ENCODE measurements at places on chromosomes 11 and 22. TPM values are rescaled to one million over a fixed set of nuclear protein-coding genes. Genes with fewer than 3 reads are reported as not detected.

- no peaks in the 10 kb centered on the region for H3K27me3 ChIP-seq
- DNase-seq = peak; percentile 68
- no peaks in the 10 kb centered on the region for H3K36me3 ChIP-seq
- peak overlapping the region; percentile 53 for H3K27ac ChIP-seq
Observed at GRCh38 chr11:57458410-57459163, 1.7 kb upstream of the RTN4RL2 start.

DNA sequence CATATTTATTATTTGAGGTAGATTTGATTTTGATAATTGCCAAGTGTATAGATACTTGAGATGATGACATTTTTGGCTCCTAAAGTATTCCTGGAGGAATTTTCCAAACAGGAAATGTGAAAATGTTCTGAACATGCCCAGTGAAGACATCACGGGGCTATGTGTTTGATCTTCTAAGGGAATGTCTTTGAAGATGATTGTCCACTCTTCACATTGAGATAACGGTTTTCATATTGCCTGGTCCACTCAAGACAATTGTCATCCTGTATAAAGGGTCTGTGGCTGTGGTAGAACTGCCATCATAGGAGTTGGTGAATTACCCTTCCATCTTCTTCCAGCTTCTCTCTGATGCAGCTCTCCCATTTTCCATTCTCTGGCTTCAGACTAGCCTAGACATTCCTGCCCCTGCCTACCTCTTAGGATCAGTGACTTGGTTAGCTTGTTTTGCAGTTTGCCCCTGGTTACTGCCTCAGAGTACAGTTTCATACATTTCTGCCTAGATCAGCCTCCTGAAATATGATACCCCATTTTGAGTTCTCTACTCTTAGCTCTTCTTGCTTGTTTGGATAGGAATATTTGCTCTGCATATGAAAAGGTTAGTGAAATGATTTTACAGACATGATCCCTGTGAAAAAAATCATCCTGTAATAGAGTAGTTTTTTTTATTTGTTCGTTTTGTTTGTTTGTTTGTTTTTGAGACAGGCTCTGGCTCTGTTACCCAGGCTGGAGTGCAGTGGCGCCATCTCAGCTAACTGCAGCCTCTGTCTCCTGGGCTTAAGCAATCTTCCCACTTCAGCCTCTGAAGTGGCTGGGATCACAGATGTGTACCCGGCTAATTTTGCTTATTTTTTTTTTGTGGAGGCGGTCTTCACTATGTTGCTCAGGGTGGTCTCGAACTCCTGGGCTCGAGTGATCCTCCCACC, 111.4 kb upstream of the SORL1-AS1 start:
- no peak overlapping the region for H3K27ac ChIP-seq
- no peaks in the 10 kb centered on the region for H3K27me3 ChIP-seq
- no peaks in the 10 kb centered on the region for H3K36me3 ChIP-seq

SCGB1D2 gene
- total RNA-seq = not detected

DNA sequence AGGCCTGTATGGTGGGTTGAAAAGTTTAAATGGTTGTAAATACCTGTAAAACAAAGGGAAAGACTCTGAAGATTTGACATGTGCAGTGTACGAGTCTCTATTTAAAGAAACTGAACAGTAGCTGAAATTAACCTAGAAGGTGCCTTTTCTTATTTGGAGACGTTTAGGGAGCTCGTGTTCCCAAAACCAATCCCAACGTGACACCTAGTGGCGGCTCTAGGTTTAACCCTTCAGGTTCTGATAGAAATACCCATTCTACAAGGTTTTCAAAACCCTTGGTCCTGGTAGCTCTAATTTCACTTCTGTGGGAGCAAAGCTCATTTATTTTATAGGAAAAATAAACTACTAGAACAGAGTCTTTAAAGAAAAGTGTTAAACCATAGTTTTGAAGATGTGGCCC, 258.3 kb downstream of the LRRC4C start:
- no peak overlapping the region for H3K4me3 ChIP-seq
- H3K27ac ChIP-seq = no peak overlapping the region
- no peaks in the 10 kb centered on the region for H3K36me3 ChIP-seq
- H3K27me3 ChIP-seq = no peaks in the 10 kb centered on the region
- no peaks in the 10 kb centered on the region for H3K4me1 ChIP-seq
- DNase-seq = peak; percentile 18

CD3D gene
- total RNA-seq = not detected

GRCh38 chr11:126436209-126436755, 80.8 kb downstream of the ST3GAL4 start:
- H3K4me3 ChIP-seq = no peak overlapping the region
- no peaks in the 10 kb centered on the region for H3K4me1 ChIP-seq
- no peaks in the 10 kb centered on the region for H3K36me3 ChIP-seq
- no peaks in the 10 kb centered on the region for H3K27me3 ChIP-seq
- no peak overlapping the region for H3K27ac ChIP-seq

DNA sequence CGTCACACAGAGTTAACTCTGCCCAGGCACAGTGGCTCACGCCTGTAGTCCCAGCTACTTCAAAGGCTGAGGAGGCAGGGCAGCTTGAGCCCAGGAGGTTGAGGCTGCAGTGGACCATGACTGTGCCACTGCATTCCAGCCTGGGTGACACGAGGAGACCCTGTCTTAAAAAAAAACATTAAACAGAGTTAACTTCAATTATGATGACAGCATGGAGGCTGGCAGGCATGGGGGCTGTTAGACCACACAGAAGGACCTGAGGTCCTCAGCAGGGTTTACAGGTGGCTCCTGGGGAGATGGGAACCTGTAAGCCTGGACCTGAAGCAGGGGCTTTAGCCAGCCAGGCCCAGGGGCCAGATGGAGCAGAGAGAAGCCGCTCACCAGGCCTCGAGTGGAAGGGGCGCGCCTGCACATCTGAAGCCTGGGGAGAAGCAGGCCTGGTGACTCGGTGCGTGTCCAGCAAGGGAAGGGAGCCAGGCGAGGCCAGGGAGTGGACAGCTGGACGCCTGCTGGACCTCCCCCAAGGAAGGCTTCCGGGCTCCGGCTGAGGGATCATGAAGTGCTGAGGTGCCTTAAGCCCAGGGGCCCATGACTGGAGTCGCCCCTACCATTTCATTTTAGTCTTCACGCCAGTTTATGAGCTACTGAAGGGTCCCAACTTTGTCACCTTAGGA, 25.3 kb downstream of the RPUSD4 start:
- peaks cover 15% of the 10 kb centered on the region for H3K4me1 ChIP-seq
- H3K27me3 ChIP-seq = no peaks in the 10 kb centered on the region
- H3K36me3 ChIP-seq = no peaks in the 10 kb centered on the region
- peak; percentile 96 for DNase-seq
- H3K4me3 ChIP-seq = no peak overlapping the region
- peak overlapping the region; percentile 76 for H3K27ac ChIP-seq

DNA sequence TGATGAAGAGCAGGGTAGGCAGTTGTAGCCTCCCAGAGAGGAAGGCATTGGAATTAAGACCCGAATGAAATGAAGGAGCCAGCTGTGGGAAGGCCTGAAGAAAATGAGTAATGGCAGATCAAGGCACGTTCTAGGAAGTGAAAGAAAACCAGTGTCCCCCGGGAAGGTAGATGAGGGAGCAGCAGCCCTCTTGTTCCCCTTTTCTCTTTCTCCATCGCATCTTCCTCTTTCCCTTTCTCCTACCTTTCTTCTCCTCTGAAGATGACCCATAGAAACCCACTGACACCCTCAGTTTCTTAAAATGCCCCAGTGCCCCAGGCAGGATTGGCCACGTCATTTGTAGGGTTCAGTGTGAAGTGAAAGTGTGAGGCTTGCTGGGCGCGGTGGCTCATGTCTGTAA, 172.6 kb upstream of the SEZ6L start:
- no peak overlapping the region for H3K4me3 ChIP-seq
- no peaks in the 10 kb centered on the region for H3K36me3 ChIP-seq
- H3K4me1 ChIP-seq = no peaks in the 10 kb centered on the region
- no peaks in the 10 kb centered on the region for H3K27me3 ChIP-seq

SLC22A6 gene
- not detected for total RNA-seq

Measured in thyroid gland (tissue), 4 donors.